Right forelimb (tissue), 1 donor: ENCODE measurements at places on chromosomes 12 and 14.

- no peak for DNase-seq
Observed at GRCh38 chr14:36989806-36990205, 182.6 kb downstream of the SLC25A21 start.

DNA sequence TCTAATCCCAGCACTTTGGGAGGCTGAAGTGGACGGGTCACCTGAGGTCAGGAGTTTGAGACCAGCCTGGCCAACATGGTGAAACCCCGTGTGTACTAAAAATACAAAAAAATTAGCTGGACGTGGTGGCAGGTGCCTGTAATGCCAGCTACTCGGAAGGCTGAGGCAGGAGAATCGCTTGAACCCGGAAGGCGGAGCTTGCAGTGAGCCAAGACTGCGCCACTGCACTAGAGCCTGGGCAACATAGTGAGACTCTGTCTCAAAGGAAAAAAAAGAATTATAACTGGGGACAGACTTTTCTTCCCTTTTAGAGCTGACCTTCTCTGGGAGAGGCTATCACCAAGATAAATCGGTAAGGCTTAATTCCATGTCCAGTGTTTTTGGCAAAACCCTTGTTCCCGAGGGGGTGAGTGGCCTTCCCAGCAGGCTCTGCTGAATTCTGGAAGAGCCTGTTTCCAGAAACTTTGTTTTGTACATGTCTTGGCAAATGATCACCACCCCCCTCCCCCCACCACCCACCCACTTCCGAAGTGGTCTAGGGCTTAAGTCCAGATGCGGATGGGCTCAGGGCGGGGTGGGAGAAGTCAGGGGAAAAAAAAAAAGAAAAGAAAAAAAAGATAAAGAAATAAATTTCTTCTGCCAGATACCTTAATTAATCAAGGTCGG, 32.3 kb upstream of the DEGS2 start:
- DNase-seq: no peak

DNA sequence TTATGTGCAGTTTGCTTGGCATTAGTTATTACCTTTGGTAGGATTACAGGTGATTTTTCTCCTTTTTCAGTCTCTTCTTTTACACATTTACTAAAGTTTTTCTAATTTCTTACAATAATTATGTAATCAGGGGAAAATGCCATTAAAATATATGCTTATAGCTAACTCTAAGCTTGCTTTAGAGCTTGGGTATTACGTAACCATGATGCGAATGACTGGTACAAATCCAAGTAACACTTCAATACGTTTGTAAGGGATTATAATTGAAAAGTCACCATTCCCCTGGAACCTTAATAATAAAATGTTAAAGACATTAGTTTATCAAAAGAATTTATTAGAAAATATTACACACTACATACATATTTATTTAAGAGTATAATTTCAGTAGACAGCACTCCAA, 71.6 kb downstream of the SCAF11 start:
- no peak for DNase-seq

GRCh38 chr12:120190386-120190785, 4.1 kb downstream of the GCN1 start:
- DNase-seq: no peak

GRCh38 chr14:62722406-62722805, 322.9 kb downstream of the KCNH5 start:
- no peak for DNase-seq

GRCh38 chr14:103284574-103285467, 49.2 kb upstream of the EIF5 start:
- DNase-seq: no peak
